ENCODE measurements at places on chromosomes 3 and 15. TPM values are rescaled to one million over a fixed set of nuclear protein-coding genes. Genes with fewer than 3 reads are reported as not detected.

- H3K4me1 ChIP-seq = peaks cover 12% of the 10 kb centered on the region
- H3K27ac ChIP-seq = no peak overlapping the region
- no peak overlapping the region for H3K4me3 ChIP-seq
- no peak for DNase-seq
- peaks cover 8% of the 10 kb centered on the region for H3K27me3 ChIP-seq
Observed at GRCh38 chr3:3015185-3016089, 94.7 kb downstream of the IL5RA start.

DNA sequence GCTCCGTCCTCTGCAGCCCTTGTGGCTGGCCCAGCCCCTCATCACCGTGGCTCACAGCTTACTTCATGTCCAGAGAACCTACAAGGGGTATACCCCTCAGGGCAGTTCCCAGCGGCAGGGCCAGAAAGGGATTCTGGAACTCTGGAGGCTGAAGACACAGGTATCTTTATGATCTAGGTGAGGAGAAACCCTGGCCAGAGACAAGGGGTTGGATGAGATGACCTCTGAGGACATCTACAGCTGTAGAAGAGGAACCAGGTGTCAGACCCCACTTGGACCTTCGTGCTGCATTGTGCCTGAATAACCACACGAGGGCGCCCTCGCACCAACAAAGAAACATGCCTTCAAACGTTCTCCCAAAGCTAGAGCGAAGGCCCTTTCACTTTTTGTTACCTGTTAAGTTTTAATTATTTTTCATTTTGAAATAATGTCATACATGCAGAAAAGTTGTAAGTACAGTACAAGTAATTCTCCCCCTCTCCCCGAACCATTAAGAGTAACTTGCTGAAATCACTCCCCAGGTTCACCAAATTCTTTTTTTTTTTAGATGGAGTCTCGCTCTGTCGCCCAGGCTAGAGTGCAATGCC, 118.7 kb upstream of the SMAD3 start:
- no peaks in the 10 kb centered on the region for H3K36me3 ChIP-seq
- H3K27me3 ChIP-seq = no peaks in the 10 kb centered on the region

- H3K27ac ChIP-seq = no peak overlapping the region
- no peak for DNase-seq
- no peaks in the 10 kb centered on the region for H3K4me1 ChIP-seq
- no peak overlapping the region for H3K4me3 ChIP-seq
Observed at GRCh38 chr15:35616498-35617271, 70.7 kb upstream of the DPH6 start.

- H3K27me3 ChIP-seq = no peaks in the 10 kb centered on the region
- peak; percentile 73 for DNase-seq
- H3K27ac ChIP-seq = no peak overlapping the region
- no peaks in the 10 kb centered on the region for H3K36me3 ChIP-seq
- H3K4me3 ChIP-seq = no peak overlapping the region
- peaks cover 29% of the 10 kb centered on the region for H3K4me1 ChIP-seq
Observed at GRCh38 chr3:54951405-54951804, 23.5 kb upstream of the LRTM1 start.

- DNase-seq = no peak
- peaks cover 28% of the 10 kb centered on the region for H3K4me1 ChIP-seq
- H3K4me3 ChIP-seq = peak overlapping the region; percentile 100
- H3K27ac ChIP-seq = peak overlapping the region; percentile 24
Observed at GRCh38 chr3:105866656-105867653, 1.9 kb downstream of the CBLB start.

DNA sequence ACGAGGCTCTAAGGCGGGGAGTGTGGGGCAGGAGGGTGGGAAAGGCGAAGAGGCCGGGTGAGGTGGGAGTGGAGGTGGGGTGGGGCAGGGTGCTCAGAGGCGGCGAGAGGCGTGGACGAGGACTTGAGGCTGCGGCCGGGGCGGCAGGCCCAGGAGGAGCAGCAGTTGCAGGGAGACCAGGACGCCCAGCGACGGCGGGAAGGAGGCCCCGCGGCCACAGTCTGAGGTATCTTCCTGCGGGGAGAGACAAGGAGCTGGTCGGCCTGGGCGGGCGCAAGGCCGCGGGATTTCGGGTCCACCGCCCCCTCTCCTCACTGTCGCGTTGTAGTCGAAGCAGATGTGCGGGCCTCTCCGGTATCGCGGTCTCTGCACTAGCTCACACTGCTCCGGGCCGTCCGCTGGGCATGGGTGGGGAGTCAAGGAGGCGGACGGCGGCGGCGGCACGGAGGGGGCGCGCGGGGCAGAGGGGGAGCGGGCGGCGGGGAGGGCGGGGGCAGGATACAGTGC, 5.3 kb upstream of the TMEM115 start:
- peaks cover 11% of the 10 kb centered on the region for H3K4me1 ChIP-seq
- no peaks in the 10 kb centered on the region for H3K36me3 ChIP-seq
- H3K27me3 ChIP-seq = peaks cover 30% of the 10 kb centered on the region
- DNase-seq = peak; percentile 61

DNA sequence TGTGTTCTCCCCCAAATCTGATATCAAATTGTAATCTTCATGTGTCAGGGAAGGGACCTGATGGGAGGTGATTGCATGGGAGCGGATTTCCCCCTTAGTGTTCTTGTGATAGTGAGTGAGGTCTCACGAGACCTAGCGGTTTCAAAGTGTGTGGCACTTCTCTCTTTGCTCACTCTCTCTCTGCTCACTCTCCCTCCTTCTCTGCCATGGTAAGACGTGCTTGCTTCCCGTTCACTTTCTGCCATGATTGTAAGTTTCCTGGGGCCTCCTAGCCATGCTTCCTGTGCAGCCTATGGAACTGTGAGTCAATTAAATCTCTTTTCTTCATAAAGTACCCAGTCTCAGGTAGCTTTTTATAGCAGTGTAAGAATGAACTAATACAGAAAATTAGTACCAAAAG, 30.6 kb upstream of the OR5H6 start:
- H3K4me1 ChIP-seq = no peaks in the 10 kb centered on the region
- no peaks in the 10 kb centered on the region for H3K27me3 ChIP-seq
- H3K4me3 ChIP-seq = no peak overlapping the region
- no peak overlapping the region for H3K27ac ChIP-seq

DNA sequence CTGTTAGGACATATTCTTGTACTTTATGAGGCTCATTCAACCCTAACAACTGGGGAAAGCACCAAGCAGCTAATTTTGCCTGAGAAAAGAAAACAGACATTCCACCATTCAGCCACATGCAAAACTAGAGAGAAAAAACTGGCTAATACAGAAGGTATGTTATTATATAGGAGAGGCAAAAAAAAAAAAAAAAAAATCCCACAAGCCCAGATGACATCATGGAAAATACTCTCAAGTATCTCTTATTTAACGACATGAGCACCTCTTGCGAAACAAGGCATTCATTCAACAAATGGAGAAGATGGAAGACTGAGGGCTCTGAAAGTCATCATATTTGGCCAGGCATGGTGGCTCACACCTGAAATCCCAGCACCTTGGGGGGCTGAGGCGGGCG, 61.5 kb downstream of the PRICKLE2 start:
- no peaks in the 10 kb centered on the region for H3K36me3 ChIP-seq
- H3K4me1 ChIP-seq = peaks cover 56% of the 10 kb centered on the region
- H3K4me3 ChIP-seq = no peak overlapping the region
- DNase-seq = no peak

- peaks cover 9% of the 10 kb centered on the region for H3K4me1 ChIP-seq
- no peak overlapping the region for H3K27ac ChIP-seq
- H3K4me3 ChIP-seq = no peak overlapping the region
- peaks cover 5% of the 10 kb centered on the region for H3K36me3 ChIP-seq
- no peak for DNase-seq
Observed at GRCh38 chr15:29563112-29563511, 259.2 kb downstream of the TJP1 start.

GRCh38 chr3:117748131-117748530, 1038.6 kb downstream of the TUSC7 start:
- no peak overlapping the region for H3K27ac ChIP-seq
- no peaks in the 10 kb centered on the region for H3K27me3 ChIP-seq
- no peaks in the 10 kb centered on the region for H3K36me3 ChIP-seq
- H3K4me3 ChIP-seq = no peak overlapping the region
- no peak for DNase-seq
- H3K4me1 ChIP-seq = peaks cover 3% of the 10 kb centered on the region

DNA sequence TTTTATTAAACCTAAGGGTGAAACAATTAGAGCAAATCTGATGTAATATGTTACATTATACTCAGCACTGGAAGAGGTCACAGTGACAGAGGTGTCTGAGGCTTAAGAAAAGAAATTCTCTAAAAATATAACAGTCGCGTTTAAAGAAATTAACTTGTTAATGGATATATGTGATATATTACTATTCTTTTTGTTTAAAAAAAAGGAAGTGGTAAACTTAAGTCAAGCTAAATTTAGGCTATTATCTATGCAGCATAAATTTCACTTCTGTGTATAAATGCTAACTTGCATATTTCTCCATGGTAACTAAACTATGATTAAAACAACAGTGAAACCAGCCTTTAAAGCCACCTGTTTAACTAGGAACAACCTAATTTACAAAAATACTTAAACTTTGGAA, 191.3 kb downstream of the FOXP1 start:
- no peak for DNase-seq
- H3K27me3 ChIP-seq = no peaks in the 10 kb centered on the region
- no peaks in the 10 kb centered on the region for H3K36me3 ChIP-seq

RTP1 gene
- 5.6 TPM for total RNA-seq

UPK1B gene
- total RNA-seq = 0.41 TPM

PCYT1A gene
- total RNA-seq = 23.5 TPM

FOXL2NB gene
- 5.1 TPM for total RNA-seq

GP9 gene
- total RNA-seq = not detected

HGD gene
- 0.44 TPM for total RNA-seq

TRANK1 gene
- 10.5 TPM for total RNA-seq

CD96 gene
- 0.94 TPM for total RNA-seq

Data from WTC11 (cell line).